ENCODE measurements at places on chromosomes 16 and 17.

DNA sequence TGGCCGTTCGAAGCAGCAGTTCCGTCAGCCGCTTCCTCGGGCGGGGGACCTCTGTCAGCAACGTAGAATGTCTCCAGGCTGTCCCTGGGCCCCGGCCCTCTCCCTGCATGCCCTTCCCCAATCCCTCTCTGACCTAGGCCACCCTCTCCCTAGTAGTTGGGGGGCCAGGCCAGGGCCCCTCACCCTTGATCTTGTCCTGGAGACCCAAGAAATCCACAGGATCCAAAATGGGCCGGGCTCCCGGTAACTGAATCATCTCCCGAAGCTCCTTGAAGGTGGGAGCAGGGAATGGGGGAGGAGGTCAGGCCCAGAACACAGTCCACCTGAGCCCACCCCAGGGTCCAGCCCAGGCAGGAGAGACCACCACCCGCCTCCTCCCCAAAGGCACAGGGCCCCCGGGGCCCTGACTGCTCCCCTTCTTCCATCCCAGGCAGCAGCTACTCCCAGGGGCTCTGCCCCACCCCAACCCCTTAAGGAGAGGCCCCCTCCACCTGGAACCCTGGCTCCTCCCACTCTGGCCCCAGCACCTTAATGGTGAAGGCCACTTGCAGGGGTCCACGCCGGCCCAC, 4.7 kb upstream of the GRIN2C start:
- no peak for DNase-seq

DNA sequence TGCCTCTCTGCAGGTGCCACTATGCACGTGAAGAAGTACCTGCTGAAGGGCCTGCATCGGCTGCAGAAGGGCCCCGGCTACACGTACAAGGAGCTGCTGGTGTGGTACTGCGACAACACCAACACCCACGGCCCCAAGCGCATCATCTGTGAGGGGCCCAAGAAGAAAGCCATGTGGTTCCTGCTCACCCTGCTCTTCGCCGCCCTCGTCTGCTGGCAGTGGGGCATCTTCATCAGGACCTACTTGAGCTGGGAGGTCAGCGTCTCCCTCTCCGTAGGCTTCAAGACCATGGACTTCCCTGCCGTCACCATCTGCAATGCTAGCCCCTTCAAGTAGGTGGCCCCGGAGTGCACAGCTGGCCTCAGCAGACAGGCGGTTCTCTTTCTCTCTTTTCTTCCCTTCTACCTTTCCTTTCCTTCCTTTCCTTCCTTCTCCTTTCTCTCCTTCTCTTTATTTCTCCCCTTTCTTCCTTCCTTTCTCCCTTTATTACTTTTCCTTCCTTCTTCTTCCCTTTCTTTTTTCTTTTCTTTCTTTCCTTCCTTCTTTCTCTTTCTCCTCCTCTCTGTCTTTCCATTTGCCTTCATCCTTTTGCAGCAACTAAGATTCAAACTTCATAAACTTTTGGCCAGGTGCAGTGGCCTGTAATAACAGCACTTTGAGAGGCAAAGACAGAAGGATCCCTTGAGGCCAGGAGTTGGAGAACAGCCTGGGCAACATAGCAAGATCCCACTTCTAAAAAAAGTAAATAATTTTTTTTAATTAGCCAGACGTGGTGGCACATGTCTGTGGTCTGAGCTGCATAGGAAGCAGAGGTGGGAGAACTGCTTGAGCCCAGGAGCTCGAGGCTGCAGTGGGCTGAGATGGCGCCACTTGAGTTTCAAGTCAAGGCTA, 46.7 kb downstream of the SCNN1B start:
- no peak for DNase-seq

DNA sequence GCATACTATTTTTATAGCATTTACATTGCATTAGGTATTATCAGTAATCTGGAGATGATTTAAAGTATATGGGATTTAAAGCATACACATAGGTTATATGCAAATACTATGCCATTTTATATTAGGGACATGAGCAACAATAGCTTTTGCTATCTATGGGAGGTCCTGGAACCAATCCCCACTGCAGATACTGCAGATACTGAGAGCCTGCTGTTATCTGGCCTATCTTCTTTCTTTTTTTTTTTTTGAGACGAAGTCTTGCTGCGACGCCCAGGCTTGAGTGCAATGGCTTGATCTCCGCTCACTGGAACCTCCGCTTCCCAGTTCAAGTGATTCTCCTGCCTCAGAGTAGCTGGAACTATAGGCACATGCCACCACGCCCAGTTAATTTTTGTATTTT, 37.4 kb downstream of the STH start:
- no peak for DNase-seq

GRCh38 chr16:81921085-81921814, 90.0 kb downstream of the SDR42E1 start:
- DNase-seq = no peak

- no peak for DNase-seq
These were observed 2.9 kb downstream of the ABCC1 start for GRCh38 chr16:15952265-15952711.

DNA sequence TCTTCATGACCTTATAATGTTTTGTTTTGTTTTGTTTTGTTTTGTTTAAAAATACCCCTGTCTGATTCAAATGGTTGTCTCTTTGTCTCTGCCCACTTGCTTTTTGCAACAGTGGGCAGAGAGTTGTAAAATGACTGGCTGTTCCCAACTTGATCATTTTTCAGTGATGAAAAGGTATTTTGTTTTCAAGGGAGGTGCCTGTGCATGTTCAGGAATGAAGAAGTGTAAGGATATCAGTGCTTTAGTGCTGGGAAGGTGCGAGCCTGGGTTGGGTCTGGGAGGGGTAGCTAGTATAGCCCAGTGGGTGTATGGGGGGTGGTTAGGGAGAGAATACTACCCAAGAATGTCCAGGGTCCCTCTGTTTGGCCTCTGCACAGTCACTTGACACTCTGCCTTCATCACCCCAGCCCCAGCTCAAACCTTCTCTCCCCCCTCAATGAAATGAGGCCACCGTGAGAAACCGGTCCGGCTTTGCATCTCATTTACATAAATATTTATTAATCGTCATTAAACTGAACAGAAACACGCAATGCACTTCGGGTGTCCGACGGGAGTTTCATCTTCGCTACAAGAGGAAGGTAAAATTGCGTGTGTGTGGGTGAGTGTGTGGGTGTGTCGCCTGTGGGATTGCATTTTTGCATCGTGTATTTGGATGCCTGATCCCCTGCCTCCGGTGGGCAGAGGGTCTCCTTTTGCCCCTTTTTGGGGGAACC, 4.3 kb downstream of the NEUROD2 start:
- DNase-seq = no peak

DNA sequence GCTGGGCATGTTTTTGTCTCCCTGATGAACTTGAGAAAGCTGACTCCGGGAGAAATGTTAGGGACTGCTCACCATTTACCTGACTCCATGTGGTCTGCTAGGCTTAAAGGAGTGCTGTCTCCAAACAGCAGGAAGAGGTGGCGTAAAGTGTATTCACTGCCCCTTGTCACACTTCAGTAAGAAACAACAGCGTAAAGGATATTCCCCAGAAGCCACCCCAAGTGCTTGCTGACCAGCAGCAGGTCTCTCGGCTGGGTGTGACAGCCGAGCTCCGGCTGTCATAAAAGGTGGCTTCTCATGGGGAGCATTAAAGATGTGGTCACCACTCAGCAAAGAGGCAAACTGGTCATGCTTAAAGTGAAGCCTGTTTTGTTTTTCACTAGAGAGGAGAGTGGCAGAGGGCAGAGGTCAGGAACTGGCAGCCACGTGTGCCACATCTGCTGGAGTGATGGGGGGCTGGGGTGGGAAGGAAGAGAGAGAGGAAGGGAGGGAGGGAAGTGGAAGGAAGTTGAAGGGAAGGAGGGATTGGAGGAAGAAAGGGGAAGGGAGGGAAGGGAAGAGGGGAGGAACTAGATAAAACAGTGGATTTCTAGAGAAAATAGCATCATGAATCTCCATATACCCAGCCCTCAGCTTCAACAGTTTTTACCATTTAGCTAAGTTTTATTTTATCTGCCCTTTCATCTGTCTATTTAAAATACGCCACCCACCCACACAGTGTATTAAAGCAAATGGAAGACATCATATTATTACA, 119.3 kb downstream of the CLEC16A start:
- DNase-seq = no peak

DNA sequence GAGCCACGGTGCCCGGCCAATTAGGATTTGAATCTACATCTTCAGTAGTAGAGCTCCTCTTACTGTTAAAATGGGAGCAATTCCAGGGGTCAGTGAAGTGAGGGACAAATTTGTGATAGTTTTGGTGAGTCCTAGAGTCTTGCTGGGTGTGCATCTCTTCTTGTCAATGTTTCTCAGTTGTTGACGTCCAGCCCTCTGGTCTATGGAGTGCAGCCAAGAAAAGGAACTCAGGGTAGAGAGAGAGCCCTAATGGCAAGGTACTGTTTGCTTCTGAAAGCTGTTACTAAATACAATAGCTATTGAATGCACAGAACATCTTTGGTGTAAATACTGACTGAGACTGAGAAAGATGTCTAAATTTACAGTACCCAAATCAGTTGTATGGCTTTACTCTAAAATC, 282.5 kb upstream of the SALL1 start:
- no peak for DNase-seq

DNA sequence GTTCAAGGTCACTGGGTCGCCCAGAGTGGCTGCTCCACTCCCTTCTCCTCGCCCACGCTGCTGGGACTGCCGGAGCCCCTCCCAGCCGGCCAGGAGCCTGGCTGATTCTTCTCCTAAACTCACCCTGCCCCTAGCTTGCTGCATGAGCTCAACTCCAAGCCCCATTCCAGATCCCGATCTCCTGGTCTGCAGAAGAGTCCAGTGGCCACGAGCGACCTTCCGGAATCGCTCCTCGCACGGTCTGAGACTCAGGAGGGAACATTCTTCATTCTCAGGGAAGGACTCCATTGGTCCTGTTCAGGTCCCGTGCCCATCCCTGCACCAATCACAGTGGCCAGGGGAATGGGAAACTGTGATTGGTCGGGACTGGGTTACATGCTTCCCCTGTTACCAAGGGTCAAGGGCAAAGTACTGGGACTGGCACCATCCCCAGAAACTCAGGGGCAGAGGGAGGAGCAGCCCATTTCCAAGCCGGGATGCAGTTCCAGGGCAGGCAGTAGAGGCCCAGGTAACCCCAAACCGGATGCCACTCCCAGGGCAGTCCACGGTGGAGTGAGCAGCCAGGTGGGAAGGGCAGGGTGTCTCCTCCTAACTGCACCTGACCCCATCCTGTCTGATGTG, 24.5 kb upstream of the CIBAR2 start:
- DNase-seq = peak; percentile 97

DNA sequence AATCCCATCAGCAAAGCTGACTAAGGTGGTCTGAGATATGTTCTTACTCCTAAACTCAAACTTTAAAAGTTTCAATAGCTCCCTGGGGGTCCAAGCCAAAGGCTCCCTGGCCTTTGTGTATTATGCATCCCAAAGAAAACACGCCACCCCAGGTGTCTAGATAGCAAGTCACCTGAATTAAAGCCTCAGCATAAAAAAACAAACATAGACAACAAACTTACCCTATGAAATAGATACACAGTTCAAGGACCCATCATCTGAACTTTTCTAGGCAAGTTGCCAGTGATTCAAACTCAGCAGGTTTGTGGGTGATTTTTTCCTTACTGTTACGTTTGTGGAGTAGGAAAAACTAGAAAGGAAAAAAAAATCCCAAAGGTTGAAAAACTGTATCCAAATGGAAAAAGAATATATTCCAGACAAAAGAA, 12.5 kb downstream of the CMTM3 start:
- no peak for DNase-seq

DNA sequence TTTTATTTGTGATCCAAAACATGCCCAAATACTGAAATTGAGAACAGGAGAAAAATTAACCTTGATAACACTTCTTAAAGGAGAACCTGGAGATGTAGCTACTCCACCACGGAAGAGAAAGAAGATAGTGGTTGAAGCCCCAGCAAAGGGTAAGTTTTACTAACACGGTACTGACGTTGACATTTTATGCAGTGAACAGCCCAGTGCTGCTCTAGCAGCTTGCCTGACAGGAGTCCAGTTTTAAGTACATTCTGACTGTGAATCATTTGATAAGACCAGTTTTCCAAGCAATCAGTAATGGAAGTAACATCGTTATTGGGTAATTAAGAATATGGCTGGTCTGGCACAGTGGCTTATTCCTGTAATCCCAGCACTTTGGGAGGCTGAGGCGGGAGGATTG, 6.5 kb downstream of the ORC6 start:
- DNase-seq = no peak

- no peak for DNase-seq
These were observed 4.7 kb upstream of the OVCA2 start for GRCh38 chr17:2037155-2037554.

DNA sequence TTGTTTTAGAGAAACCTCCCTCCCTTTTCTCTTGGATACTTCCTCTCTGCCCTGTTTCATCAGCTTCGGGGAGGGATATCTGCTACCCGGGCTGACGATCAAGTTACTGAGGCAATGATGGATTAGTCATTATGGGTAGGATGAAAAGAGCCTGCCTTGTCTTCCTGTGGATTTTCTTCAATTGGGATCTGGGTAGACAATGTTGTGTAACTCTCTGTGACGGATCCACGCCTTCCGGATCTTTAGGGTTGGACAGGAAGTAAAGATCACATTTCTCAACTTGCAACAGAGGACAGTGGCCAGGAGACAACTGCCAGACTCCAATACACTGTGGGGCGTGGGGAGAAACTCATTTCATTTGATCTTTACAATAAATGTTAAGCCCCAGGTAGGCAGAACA, 11.3 kb upstream of the CHST6 start:
- no peak for DNase-seq

- DNase-seq = no peak
These were observed 10.8 kb upstream of the DOK4 start for GRCh38 chr16:57497121-57497520.

DNA sequence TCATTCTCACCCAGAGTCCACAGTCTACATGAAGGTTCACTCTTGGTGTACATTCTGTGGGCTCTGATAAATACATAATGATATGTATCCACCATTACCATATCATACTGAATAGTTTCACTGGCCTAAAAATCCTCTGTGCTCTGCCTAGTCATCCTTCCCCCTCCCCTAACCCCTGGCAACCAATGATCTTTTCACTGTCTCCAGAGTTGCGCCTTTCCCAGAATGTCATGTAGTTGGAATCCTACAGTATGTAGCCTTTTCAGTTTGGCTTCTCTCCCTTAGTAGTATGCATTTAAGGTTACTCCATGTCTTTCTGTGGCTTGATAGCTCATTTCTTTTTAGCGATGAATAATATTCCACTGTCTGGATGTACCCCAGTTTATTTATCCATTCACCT, 101.3 kb downstream of the NOG start:
- DNase-seq = no peak

- no peak for DNase-seq
These were observed 79.7 kb upstream of the BRD7 start for GRCh38 chr16:50448522-50448921.

- no peak for DNase-seq
These were observed 14.1 kb downstream of the MAPT start for GRCh38 chr17:45908460-45908859.

DNA sequence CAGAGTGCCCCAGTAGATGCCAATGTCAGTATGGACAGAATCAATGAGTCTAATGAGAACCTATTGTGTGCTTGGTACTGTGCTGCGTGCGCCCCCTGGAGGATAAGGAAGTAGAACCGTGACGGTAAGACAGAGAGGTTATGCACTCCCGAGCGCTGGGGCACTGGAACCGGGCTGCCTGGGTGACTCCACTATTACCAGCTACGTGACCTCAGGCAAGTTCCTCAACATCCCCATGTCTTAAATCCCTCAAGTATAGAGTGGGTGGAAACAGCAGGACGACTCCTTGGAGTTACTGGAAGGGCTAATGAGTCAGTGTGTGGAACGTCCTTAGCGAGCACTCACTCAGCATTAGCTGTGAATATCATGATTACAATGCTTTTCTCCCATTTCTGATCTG, 16.2 kb downstream of the CHST4 start:
- peak; percentile 31 for DNase-seq
